ENCODE measurements at places on chromosomes 11 and 22. TPM values are rescaled to one million over a fixed set of nuclear protein-coding genes. Genes with fewer than 3 reads are reported as not detected.

DNA sequence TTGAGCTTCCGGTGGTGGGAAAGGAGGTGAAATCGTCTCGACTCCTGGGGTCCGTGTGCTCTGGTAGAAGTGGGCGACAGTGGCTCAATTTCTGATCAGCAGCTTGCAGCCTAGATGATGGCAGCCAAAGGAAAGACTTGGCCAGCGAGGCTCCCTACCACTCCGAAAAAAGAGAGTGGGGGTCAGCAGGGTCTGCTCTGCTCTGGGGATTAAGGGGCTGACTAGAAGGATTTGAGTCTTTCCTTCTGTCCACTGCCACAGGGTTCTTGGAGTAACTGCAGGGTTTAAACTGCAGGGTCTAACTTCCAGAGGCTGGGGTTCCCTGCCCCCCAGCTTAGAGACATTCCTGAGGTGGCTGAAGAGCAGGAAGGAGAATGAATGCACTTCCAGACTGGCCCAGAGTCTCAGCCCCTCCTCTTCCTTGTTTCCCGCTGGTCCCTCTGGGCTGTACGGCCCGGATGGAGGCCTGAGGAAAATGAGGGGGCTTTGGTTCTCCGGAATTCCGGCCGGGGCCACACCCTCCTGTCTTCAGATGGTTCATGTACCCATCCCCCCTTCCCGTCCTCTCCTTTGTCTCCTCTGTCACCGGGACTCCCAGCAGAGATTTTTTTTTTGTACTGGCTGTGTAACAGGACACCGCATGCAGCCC is 907 bp downstream of the SERPINH1 start:
- DNase-seq = no peak

- no peak for DNase-seq
Observed at GRCh38 chr22:42773167-42773566, 52.5 kb upstream of the A4GALT start.

GRCh38 chr11:46072172-46072964 is 48.9 kb downstream of the PHF21A start:
- no peak for DNase-seq

- DNase-seq = no peak
Observed at GRCh38 chr11:57100638-57101331, 81.0 kb upstream of the LRRC55 start.

DNA sequence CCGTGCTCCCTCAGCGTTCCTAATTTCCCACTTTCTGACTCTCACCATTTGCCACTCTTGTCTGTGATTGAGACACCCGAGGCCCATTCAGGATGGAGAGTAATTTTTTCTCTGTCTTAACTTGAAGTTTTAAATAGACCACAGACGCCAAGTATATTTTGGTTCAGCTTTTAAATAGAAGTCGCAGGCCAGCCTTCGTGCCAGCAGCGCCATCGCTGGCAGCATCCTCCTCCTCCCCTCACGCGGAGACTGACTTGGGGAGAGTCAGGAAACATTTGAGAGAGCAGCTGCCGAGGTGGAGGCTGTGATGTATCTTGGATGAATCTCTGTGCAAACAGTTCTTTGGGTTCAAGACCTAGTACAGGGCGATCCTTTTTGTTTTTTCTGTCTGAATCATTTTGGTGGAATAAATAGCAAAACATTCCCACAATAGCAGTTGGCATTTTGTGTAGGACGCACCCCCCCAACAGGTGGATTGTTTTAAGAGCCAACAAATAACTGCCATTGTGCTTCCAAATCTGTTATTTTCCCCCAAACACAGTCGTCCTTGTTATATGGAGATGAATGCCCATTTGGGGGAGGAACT is 889 bp upstream of the DMC1 start:
- DNase-seq = peak; percentile 16

Gene C11orf87
- not detected for total RNA-seq

DNA sequence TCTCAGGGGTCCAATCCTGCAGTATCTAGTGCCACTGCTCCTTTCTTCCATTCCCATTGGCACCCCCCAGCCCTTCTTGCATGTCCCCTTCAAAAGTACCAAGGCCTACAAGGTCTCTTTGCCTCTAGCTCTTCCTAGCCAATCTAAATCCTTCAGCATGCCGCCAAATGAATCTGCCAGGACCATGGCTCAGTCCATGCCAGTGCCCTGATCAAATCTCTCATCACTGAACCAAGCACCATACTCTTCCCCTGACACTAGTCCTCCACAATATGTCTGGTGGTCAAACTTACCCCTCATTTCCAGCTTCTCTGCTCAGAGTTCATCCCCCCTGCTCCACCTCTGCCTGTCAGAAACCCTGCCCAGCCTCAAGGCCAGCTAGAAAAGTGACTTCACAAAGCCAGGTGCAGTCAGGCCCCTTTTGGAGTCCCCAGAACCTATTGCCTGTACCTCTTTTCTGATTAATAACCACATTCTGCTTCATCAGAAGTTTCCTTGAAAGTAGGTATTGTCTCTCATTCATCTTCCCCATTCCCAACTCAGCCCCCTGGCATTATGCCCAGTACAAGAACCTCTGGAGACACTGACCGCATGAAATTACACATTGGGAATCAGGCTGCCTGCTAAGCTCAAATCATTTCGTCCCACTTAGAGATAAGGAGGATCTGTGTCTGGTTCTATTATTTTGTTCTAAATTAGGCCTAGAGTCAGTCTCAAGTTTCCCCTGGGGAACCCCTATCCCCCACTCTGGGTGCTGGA is 11.4 kb downstream of the FEN1 start:
- DNase-seq = no peak

GRCh38 chr11:86800076-86800959 is at the start of gene PRSS23:
PRSS23 (plus strand) TSS chr11:86800542; CDS start chr11:86807644, 7,102 bp downstream.
- peak; percentile 33 for DNase-seq

DNA sequence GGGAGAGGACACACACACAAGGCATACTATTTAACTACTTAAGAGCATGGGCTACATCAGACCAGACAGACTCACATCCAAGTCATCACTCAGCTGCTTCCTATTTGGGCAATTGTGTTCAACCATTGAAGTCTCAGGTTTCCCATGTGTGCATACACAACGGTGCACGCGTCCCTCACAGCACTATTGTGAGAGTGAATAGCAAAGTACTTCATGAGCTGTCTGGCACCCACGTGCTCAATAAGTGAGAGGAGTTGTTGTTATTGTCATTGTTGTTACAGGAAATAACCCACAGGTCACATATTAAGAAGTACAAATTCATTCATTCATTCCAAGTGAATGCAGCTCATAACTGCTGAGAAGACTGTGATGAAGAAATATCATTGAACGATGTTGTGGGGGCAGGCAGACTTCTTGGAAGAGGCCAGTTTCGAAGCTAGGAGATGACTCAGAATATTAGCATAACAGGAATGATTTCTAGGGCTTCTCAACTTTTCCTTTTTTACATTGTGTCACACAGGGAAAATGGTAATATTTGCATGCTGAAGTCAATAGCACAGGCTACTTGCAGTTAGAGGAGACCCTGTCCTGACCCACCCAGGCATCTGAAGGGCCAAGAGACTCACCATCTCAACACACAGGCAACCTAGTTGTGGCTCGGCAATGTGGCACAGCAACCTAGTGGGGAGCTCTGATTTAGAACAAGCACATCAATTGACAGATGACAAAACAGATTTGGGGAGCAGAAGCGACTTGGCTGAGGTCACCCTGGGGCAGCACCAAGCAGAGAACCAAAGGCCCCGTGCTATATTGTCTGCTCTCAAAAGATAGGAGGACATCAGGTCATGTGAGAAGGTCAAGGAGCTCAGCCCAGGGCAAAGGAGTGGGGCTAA is 606.0 kb downstream of the BUD13 start:
- no peak for DNase-seq

Gene SLC29A2
- 3.4 TPM for total RNA-seq

Gene MCHR1
- not detected for total RNA-seq

DNA sequence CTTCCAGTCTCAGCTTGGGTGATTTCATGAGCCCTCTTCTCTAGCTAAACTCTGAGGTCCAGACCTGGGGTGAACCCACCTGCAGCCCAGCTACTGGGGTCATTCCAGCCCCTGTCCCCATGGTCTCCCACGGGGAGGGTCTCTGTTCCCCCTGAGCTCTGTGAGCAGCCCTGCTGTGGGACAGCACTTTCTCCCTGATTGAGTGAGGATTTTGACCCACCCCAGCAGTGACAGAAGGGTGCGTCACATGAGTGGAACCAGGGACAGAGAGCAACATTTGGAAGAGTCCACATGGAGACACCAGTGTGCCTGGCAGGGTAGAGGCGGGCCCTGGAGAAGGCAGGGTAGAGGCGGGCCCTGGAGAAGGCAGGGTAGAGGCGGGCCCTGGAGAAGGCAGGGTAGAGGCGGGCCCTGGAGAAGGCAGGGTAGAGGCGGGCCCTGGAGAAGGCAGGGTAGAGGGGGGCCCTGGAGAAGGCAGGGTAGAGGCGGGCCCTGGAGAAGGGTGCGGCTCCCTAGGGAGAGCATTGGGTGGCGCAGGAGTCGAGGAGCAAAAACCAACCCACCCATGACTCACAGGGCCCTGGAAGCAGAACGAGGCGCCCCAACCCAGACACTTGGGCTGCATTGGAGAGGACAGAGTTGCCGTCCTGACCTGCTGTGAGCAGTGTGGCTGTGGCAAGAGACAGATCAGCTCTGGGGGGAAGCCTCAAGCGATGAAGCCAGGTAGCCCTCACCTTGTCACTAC is 227.7 kb upstream of the B3GAT1 start:
- no peak for DNase-seq

Gene CASP12
- total RNA-seq = 0.72 TPM

Gene KDM2A
- 346 TPM for total RNA-seq

Gene APLNR
- not detected for total RNA-seq

GRCh38 chr11:82837650-82838049 is 62.6 kb downstream of the PRCP start:
- DNase-seq = no peak

- peak; percentile 70 for DNase-seq
Observed at GRCh38 chr11:64767344-64768299, 7.8 kb upstream of the PYGM start.

Gene CDCA5
- total RNA-seq = 1.7 TPM

Measured in CD4-positive, CD25-positive, alpha-beta regulatory T cell (primary cell).